ENCODE measurements at places on chromosomes 1 and 21. TPM values are rescaled to one million over a fixed set of nuclear protein-coding genes. Genes with fewer than 3 reads are reported as not detected.

Gene TRIM46
- 1.8 TPM for total RNA-seq

DNA sequence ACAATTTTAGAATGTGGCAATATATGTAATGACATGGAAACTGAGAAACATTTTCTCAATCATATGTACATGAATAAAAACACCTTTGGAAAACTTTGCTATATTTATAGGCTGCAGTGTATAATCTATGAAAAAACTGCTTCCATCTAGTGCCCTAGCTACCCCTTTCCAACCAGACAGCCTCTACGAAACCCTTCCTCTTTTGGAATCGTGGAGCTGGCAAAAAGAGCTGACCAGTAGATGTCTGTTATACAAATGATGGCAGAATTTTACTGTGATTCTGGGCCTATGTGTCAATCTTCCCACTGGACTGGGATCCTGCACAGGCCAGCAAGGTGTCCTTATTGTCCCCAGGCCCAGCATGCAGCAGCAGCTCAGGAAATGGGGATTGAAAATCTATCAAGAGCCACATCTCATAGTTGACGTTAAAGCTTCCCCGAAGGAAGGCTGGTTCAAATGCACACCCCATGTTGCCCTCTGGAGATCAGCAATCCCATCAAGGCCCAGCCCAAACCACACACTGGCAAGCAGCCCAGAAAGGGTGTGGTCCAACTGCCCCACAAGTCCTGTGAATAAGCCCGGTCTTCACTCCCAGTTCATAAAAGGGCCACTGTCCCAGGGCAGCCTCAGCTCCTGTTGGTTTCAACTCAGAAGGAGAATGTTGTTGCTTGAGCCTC is 8.8 kb upstream of the FAM20B start:
- no peak overlapping the region for H3K27ac ChIP-seq
- DNase-seq = peak; percentile 97

- peaks cover 37% of the 10 kb centered on the region for H3K36me3 ChIP-seq
- H3K4me3 ChIP-seq = peak overlapping the region; percentile 81
- H3K27me3 ChIP-seq = peaks cover 21% of the 10 kb centered on the region
- H3K27ac ChIP-seq = no peak overlapping the region
- DNase-seq = peak; percentile 11
These were observed 643 bp downstream of the CFAP298 start for GRCh38 chr21:32611471-32611997.

DNA sequence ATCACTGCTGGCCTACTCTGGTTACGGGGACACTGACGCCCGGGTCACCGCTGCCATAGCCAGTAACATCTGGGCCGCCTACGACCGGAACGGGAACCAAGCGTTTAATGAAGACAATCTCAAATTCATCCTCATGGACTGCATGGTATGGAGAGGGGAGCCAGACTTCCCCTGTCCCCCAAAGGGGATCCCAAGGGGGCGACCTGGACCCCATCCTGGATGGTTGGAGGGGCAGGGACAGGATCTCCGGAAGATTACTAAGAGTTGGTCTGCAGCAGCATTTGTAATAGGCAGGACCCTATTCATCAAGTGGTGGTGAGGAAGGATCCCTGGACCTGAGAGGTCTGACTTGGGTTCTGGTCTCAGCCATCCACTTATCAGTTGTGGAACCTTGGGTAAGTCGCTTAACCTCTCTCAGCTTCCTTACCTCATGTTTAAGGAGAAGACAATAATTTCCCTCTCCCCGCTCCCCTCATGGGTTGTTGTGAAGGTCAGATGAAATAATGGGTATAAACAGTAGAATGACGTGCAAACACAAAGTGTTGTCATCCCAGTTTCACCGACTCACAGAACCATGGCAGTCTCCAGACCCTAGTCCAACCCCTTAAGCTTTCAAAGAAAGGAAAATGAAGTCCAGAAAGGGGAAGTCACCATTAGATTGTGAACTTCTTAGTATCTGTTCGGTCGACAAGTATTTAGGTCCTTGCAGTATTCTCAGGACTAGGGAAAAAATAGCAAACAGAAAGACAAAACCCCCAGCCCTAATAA is 883 bp downstream of the LAMTOR2 start:
- peaks cover 70% of the 10 kb centered on the region for H3K36me3 ChIP-seq
- H3K27me3 ChIP-seq = no peaks in the 10 kb centered on the region
- peaks cover 33% of the 10 kb centered on the region for H3K4me1 ChIP-seq

Gene TCHH
- total RNA-seq = not detected

Gene FCER1G
- total RNA-seq = not detected

GRCh38 chr1:164805399-164805798 is 246.4 kb downstream of the PBX1 start:
- DNase-seq = no peak
- H3K36me3 ChIP-seq = no peaks in the 10 kb centered on the region
- peaks cover 17% of the 10 kb centered on the region for H3K4me1 ChIP-seq
- no peak overlapping the region for H3K4me3 ChIP-seq
- no peaks in the 10 kb centered on the region for H3K27me3 ChIP-seq

Gene OSBPL9
- 67.6 TPM for total RNA-seq

DNA sequence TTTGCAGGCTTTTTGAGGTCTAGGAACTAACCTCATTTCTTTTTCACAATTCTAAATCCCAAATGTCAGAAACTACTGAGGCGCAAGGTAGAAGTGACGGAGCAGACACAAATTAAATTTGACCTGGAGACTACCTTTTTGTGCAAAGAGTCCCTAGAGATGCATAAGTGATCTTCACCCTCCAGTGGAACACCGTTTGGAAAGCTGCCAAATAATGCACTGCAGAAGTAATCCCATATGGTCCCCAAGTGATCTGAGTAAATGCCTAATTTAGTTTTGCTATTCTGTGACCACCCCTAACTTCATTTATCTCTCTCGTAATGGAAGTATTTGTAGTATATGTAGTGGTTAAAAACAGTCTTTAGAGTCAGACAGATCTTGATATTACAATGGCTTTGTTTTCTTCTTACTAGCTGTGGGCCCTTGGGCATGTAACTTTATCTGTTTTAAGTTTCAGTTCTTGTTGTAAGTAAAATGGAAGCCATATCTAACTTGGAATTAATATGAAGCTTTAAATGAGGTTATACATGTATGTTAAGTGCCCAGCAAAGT is 70.4 kb upstream of the IPO9 start:
- H3K4me1 ChIP-seq = peaks cover 9% of the 10 kb centered on the region
- H3K27ac ChIP-seq = no peak overlapping the region
- no peak for DNase-seq
- no peaks in the 10 kb centered on the region for H3K27me3 ChIP-seq
- no peaks in the 10 kb centered on the region for H3K36me3 ChIP-seq

Gene NTMT2
- total RNA-seq = not detected

Gene SPRR4
- not detected for total RNA-seq

GRCh38 chr1:176096015-176096414 is 111.1 kb downstream of the COP1 start:
- H3K27me3 ChIP-seq = no peaks in the 10 kb centered on the region
- H3K4me3 ChIP-seq = no peak overlapping the region
- no peaks in the 10 kb centered on the region for H3K4me1 ChIP-seq
- peaks cover 7% of the 10 kb centered on the region for H3K36me3 ChIP-seq

GRCh38 chr1:62951428-62951827 is 167.5 kb downstream of the ATG4C start:
- H3K27me3 ChIP-seq = peaks cover 38% of the 10 kb centered on the region
- H3K36me3 ChIP-seq = no peaks in the 10 kb centered on the region
- no peak for DNase-seq
- no peaks in the 10 kb centered on the region for H3K4me1 ChIP-seq

GRCh38 chr21:37358397-37358796 is 8.2 kb upstream of the DYRK1A start:
- no peaks in the 10 kb centered on the region for H3K4me1 ChIP-seq
- no peak for DNase-seq
- H3K4me3 ChIP-seq = no peak overlapping the region
- H3K27me3 ChIP-seq = no peaks in the 10 kb centered on the region

- DNase-seq = no peak
- H3K27me3 ChIP-seq = peaks cover 17% of the 10 kb centered on the region
- no peak overlapping the region for H3K4me3 ChIP-seq
These were observed 61.4 kb upstream of the CD53 start for GRCh38 chr1:110811529-110811928.

Gene FAM72C
- 8.4 TPM for total RNA-seq

Gene BRINP2
- not detected for total RNA-seq

GRCh38 chr1:21318714-21319159 is 28.5 kb upstream of the ECE1 start:
- no peaks in the 10 kb centered on the region for H3K36me3 ChIP-seq
- H3K4me3 ChIP-seq = no peak overlapping the region
- H3K4me1 ChIP-seq = peaks cover 22% of the 10 kb centered on the region
- no peak overlapping the region for H3K27ac ChIP-seq
- H3K27me3 ChIP-seq = no peaks in the 10 kb centered on the region
- no peak for DNase-seq

Gene FHL3
- total RNA-seq = 20.4 TPM

Gene NHLH1
- total RNA-seq = 1.6 TPM

Gene H3-3A
- total RNA-seq = 539 TPM

- DNase-seq = no peak
- no peaks in the 10 kb centered on the region for H3K27me3 ChIP-seq
- no peaks in the 10 kb centered on the region for H3K36me3 ChIP-seq
- peaks cover 7% of the 10 kb centered on the region for H3K4me1 ChIP-seq
- no peak overlapping the region for H3K27ac ChIP-seq
- H3K4me3 ChIP-seq = no peak overlapping the region
These were observed 780.6 kb downstream of the BRINP3 start for GRCh38 chr1:189697113-189697512.

GRCh38 chr1:98368995-98369394 is 292.5 kb upstream of the SNX7 start:
- no peak overlapping the region for H3K27ac ChIP-seq
- no peak overlapping the region for H3K4me3 ChIP-seq
- no peaks in the 10 kb centered on the region for H3K36me3 ChIP-seq
- DNase-seq = no peak
- H3K4me1 ChIP-seq = peaks cover 14% of the 10 kb centered on the region
- H3K27me3 ChIP-seq = no peaks in the 10 kb centered on the region

DNA sequence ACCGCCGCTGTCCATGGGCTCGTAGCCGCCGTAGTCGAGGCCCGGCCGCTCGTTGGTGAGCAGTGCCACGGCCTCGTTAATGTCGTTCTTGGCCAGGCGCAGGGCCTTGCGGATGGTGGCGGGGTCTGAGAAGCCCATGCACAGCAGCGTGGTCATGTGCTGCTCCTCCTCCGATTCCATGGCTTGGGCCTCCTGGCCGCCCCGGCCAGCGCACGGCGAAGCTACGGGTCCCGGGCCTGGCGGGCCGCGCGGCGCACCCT is 300 bp downstream of the USP24 start:
- H3K4me1 ChIP-seq = peaks cover 60% of the 10 kb centered on the region
- peaks cover 48% of the 10 kb centered on the region for H3K36me3 ChIP-seq
- peak; percentile 31 for DNase-seq
- no peaks in the 10 kb centered on the region for H3K27me3 ChIP-seq
- H3K27ac ChIP-seq = peak overlapping the region; percentile 84

DNA sequence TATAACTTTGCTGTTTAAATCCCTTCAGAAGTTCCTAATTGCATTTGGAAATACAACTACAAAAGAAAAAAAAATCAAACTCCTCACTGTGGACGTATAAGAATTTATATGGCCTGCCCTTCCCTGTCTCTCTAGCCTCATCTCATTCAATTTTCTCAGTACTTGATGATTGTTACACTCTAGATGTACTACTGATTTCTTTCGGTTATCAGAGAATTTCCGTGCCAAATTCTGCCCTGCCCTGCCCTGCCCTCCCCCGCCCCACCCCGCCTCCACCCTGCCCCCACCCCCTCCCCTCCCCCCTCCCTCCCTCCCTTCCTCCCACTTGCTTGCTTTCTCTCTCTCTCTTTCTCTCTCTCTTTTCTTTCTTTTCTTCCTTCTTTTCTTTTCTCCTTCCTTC is 71.7 kb upstream of the MPC2 start:
- no peak overlapping the region for H3K4me3 ChIP-seq
- H3K27me3 ChIP-seq = no peaks in the 10 kb centered on the region
- H3K4me1 ChIP-seq = no peaks in the 10 kb centered on the region
- no peak overlapping the region for H3K27ac ChIP-seq

GRCh38 chr1:48547561-48548220 is 75.7 kb upstream of the SPATA6 start:
- H3K27ac ChIP-seq = no peak overlapping the region
- H3K4me3 ChIP-seq = no peak overlapping the region
- H3K27me3 ChIP-seq = peaks cover 64% of the 10 kb centered on the region
- no peaks in the 10 kb centered on the region for H3K4me1 ChIP-seq

GRCh38 chr21:44006017-44006619 is 6.0 kb upstream of the TRAPPC10 start:
- no peaks in the 10 kb centered on the region for H3K4me1 ChIP-seq
- no peak overlapping the region for H3K4me3 ChIP-seq
- no peaks in the 10 kb centered on the region for H3K27me3 ChIP-seq

All from Calu3 (cell line).